Ovary (tissue), 10 donors: ENCODE measurements at places on chromosomes 5 and 9.

DNA sequence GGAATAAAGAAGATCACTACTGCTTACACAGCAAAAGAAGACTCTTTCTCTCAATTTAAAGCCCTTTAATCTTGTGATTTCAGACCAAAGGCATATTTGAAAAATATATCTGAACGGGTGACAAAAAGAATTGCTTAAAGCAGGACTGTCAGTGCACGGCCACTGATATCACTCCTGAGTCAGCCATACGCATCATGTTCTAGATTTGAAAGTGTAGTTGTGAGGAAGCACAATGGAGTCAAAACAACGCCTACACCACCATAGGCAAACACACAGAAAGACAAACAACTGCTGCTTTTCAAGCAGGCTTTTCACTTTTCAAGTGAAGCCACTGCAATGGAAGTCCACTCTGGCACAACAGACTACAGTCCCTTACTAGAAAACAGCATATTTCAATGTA, 141.7 kb downstream of the AUH start:
- DNase-seq, result no peak

DNA sequence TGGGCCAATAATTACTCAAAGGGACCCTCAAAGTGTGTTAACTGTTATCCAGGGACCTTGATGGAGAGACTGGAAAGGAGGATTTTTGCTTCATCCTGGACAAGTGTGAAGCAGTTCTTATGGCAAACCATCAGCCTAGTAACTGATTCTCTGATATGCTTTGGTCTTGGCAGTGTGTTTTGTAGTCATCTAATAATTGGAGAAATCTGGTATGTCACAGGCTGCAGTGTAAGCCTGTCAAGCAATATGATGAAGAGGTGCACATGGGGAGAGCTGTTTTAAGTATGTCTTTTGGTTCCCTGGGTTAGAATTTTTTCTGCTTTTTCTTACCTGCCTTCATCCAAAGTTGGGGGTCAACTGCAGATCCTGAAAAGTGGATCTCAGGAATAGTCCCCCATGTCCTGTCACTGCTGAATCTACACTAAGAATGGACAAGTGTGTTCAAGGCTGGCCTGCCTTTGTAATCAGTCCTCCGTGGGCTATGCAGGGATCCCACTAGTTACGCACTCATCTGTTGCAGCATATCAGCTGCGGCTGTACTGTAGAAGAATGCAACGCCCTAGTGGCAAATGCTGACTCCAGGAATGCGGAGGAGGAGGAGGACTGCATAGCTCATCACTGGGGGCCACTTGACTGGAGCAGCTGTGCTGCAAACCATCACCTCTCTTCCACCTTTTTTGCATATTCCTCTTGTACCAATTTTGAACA, 1.9 kb downstream of the SPTAN1 start:
- DNase-seq, result peak; percentile 64

GRCh38 chr5:154570572-154571324, 92.7 kb upstream of the HAND1 start:
- DNase-seq, result no peak

DNA sequence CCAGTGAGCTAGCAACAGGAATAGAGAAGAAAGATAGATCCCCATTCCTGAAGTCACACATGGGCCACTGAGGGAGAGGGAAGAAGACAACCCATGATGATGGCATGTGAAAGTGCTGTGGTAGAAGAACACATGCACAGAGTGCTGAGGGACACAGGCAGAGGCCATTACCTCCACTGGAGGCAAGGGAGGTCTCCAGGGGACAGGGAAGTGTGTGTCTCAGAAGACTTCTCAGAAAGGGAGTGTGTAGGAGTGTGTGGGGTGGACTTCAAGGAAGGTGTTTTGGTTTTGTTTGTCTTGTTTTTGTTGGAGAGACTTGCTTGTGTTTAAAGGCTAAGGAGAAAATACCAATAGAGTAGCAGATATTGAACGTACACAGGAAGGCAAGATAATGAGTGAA, 77.0 kb upstream of the SMARCA2 start:
- DNase-seq, result no peak

DNA sequence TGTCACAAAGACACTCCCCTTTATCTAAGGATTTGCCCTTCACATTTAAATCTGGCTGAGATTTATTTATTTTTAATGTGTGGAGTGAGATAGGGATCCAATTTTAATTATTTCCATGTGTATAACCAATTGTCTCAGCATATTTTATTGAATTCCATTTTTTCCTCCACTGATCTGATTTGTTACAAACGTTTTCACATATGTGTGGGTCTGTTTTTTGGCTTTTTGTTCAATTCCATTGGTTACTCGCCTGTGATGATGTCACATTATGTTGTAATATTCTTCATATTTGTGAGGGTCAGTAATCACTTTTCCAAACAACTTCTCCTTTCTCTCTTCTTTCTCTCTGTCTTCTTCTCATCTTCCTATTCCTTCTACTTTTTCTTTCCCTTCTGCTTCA, 278.3 kb upstream of the RFX3 start:
- no peak for DNase-seq

DNA sequence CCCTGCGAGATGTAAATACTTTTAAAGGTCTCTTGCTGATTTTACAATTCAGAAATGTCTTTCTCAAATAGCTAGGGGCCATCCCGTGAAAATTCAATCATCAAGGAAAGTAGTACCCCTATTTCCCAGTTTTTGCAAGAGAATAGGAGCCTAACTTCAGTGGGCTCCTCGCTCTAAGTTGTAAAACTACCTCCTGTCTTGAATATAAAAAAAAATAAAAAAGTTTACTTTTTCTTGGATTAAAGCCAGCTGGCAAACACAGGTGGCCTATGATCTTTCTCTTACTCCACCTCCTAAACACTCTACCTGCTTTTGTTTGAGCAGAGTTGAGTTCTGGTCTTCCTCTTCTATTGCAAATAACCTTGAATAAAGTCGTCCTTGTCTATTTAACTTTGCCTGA, 79.4 kb downstream of the SLCO4C1 start:
- no peak for DNase-seq

DNA sequence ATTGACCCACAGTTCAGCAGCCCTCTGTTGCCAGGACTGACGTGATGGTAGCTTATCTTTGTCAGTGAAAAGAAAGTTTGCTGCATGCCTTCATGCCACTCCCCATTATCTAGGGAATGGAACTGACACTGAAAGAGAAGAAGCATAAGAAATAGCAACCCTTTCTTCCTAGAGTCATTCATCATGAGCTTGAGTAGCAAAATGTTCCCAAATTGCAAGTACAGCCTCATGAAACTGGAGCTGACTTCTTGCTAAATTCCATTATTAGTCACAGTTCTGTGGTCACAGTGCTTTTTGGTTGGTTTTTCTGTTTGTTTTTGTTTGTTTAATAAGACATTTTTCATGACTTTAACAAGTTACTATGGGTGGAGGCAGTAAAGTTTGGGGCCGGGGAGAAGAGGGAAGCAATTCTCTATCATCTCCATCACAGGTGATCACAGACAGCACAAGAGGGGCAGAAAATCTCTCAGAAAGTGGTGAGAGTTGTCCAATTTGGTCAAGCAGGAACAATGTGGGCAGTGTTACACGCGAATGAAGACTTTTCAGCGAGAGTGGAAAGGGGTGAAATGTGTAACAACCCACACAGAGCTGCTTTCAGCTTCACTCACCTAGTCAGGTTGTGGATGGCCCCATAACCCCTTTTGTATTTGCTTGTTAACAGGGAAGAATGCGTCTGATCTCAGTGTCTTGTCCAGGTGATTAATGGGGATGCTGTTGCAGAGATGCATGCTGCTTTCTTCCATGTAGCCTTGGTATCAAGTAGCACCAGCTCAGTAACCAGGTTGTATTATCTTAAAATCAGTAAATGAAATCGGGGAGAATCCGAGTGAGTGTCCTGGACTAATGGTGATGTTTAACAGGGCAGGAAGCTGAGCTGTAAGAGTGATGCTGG, 440.4 kb downstream of the DMRT2 start:
- no peak for DNase-seq

DNA sequence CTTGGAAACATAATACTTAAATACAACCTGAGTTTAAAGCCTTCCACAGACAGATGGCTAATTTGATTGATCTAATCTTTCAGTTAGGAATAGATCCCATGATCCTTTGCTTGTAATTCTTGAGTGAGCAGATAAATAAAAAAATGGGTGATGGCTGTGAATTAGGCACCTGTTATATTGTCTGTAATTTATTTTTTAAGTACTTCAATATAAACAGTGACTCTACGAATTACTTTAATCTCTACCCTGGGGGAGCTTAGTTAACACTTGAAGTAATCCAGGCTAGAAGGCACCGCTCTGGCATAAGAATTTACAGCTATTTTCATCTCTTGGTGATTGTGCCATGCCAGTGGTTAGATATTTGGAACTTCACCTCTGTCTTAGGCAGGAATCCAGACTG, 9.0 kb downstream of the EGFLAM start:
- DNase-seq, result no peak

GRCh38 chr5:32291591-32291990, 21.1 kb downstream of the MTMR12 start:
- DNase-seq, result no peak

DNA sequence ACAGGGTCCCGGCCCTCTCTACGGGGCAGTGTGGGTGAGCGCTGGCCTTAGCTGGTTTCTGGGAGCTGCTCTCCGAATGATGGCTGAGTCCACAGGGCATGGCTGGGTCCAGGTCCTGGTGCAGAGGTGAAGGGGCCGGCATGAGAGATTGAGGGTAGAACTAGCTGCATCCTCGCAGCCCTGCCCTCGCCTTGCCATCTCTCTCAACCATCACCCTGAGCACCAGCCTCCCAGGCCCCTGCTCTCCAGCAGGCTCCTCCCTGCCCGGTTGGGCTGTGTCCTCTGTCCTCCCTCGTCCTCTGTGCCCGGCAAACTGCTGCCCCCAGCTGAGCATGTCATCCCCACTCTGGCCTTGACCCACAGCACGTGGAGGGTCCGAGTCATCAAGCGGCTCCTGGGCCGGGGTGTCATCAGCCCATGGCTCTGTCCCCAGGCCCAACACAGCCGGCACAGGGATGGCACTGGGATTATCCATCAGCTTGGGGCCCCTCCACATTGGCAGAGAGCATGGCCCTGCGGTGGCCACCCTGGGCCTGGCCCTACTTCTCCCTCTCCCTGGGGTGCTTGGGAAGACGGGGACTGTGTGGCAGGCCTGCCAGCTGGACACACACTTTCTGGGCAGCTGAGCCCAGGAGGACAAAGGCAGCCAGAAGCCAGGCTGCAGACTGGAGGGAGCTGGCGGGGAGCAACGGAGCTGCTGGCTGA, 8.4 kb downstream of the FLT4 start:
- DNase-seq, result peak; percentile 25
